Amniotic stem cell (primary cell): ENCODE measurements at places on chromosomes 1 and 21.

DNA sequence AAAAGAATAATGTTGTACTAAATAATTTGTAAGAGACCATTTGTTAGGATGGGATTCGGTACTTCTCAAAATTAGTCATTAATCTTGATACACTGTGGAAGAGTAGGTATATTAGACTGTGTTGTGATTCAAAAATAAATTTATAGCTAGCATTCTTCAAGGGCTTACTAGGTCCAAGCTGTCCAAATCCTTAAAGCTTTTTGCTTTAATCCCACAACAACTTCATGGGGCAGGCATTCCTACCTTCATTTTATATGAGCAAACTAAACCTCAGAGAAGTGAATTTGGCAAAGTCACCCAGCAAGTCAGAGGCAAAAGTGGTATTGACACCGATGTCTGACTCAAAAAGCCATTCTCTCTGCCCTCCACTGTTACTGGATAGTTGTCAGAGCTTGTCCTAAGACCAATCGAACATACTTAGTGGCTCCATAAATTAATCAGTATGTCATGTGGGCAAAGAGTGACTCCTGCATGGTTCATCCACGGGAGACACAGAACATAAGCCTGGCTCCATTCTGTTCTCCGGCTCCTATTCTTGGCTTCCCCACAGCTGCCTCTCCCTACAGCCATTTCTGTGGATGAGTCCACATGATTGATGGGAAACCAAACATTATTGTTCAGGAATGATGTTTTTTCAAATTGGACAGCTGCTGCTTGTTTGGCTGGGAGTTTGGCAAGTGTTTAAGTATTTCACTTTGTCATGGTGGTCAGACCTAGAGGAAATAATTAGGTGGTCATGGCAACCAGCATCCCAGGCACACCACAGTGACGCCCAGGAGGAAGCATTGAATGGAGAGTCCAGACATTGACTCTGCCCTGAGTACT, 133.4 kb upstream of the FGGY start:
- no peak for DNase-seq

DNA sequence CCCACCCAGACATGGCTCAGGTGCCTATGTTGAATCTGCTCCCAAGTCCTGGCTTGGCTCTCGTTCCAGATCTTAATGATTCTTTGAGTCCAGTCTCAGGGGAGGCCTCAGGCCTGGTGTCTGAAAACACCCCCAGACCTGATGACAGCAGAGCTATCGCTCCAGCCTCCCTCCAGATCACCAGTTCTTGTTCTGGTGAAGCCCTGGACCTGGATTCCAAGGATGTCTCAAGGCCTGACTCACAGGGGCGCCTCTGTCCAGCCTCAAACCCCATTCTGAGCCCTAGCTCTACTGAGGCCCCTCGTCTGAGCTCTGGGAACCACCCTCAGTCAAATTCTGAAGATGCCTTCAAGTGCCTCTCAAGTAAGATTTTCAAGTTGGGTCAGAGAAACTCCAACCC, 11.4 kb downstream of the MROH7 start:
- DNase-seq = no peak

- no peak for DNase-seq
Observed at GRCh38 chr1:6470132-6471085, 4.4 kb upstream of the TNFRSF25 start.

DNA sequence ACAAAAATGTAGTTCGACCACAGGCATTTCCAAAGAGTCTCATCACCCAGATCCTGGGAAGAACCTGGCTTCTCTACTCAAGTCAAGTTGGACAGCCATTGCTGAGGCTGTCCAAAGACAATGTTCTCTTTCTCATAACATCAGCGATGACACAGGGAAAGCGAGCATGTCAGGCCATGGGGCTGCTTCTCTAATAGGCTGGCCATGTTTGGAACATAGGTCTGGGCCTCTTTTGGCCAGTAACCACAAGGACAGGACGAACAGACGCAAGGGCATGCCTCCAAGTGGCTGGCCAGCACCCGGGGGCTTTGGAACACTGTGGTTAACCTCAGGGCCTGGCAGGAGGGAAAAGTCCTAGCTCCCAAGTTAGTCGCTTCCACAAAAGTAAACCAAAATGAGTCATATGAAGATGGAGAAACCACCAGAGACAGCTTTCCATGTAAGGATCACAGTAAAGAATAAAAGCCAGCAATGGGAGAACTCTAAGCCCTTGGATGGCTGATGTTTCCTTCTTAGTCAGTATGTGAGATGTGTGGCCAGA, 80.6 kb upstream of the SLC44A3 start:
- DNase-seq = no peak

DNA sequence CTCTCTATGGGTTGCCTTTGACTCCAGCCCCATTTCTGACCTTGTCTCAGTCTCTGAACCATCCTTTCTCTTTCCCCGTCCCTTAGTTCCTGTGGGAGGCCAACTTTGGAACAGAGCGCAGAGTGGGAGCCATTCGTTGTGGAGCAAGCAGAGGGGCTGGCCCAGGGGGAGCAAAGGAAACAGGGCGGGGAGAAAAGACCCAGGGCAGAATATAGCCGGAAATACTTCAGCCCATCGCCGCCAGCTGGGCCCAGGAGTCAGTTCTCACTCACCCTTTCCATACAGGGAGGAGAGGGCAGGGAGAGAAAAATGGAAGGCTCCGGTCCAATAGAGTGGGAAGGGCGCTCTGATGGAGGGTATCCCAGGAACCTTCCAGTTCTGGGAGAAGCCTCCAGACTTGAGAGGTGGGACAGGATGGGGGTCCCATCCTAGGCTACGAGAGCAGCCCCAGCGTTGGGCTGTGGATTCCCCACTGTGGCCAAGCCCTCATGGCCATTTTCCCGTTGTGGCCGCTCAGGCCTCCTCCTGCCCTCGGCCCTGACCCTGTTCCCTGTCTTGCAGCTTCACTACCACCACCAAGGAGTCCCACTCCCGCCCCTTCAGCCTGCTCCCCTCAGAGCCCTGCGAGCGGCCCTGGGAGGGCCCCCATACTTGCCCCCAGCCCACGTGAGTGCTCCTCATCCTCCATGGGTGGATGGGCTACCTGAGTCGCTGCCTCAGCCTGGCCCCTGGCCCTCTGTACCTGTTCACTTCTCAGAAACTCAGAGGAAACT, 10.9 kb downstream of the PEAR1 start:
- DNase-seq = no peak

DNA sequence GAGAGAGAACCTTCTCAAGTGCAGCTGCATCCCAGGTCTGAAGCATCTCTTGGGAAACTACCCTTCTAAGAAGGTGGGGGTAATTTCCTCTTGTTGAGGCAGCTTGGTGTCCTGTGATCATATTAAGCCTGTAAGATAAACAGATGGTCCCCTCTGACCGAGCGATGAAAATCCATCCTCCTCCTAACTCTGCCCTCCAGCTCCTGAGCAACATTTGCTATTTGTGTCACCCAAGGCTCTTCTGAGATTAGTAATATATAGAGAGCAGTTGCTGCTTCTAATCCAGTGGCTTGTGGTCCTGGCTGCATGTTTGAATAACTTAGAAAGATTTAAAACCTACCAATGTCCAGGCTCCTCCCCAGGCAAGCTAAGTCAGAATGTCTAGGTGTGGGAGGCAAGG, 123.7 kb downstream of the DISC1 start:
- DNase-seq = no peak

DNA sequence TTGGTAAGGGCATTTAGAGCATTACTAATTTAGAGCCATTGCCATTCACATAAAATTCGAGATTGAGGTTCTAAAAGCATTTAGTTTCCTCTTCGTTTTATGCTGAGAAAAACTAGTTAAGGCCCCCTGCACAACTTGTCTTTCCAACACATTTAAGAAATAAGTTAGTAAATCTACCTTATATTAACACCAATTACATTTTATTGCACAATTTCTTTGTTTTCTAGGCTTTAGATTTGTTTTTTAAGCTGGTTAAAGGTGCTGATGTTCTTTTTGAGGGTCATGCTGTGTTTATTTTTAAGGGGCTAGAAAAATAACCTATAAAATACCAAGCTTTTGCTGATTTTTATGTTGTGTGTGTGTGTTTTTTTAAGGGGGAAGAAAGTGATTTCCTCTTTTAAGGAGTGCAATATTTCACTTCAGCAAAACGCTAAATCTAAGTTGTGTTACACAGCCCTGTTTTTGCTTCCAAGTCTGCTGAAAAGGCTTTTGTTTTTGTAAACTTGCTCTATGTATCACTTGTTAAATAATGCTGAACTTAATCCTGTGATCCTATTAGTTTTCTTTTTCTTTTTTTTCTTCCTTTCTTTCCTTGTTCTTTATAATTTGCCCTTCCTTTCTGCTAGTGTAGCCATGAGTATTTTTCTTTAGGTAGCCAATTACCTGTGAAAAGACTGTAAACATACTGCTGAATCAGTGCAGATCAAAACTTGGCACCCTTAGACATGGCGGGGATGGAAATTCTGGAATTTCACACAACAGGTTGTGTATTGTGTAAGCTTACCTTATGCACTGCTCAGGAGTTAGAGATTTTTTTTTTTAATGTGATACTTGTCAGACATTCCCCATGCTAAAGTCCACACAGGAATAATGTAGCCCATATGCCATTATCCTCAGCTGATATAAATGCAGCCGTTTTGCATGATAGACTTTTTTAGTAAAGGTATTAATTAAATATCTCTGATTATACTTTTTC, 1.5 kb downstream of the CEPT1 start:
- no peak for DNase-seq

DNA sequence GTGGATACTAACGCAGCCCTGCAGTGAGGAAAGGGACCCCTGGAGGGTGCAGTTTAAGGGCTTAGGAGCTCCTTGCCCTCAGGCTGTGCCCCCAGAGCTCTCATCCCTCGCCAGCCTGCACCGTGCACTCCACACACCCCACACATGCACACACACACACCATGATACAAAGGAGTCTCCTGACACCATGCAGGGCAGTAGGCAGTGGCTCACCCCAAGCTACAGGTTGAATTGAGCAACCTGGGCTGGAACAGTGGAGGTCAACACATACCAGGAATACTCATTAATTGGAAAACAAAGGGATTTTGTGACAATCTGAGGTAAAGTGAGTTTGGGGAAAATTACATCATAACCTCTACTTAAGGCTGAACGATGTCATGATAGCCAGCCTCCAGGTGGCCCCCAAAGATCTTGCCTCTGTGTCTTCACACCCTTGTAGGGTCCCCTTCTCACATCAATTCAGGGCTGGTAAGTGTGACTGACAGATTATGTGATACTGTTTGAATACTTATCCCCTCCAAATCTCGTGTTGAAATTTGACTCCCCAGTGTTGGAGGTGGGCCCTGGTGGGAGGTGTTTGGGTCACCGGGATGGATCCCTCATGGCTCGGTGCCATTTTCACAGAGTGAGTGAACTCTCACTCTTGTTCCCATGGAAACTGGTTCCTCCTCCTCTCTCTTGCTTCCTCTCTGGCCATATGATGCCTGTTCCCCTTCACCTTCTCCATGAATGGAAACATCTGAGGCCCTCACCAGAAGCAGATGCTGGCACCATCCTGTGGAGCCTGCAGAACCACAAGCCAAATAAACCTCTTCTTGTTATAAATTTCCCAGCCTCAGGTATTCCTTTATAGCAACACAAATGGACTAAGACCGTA, 111.0 kb upstream of the RAB4A start:
- no peak for DNase-seq

DNA sequence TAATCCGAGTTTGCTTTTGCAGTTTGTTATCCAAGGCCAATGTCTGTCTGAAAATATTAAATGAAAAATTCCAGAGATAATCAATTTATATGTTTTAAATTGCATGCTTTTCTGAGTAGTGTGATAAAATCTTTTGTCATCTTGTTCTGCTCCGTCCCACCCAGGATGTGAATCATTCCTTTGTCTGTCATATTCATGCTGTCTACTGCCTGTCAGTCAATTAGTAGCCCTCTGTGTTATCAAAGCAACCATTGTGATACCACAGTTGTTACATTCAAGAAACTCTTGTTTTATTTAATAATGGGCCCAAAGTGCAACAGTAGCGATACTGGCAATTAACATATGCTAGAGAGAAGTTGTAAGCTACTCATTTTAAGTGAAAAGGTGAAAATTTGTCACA, 819.3 kb downstream of the BRINP3 start:
- DNase-seq = no peak

- no peak for DNase-seq
Observed at GRCh38 chr1:68087184-68087583, 36.8 kb upstream of the DIRAS3 start.

DNA sequence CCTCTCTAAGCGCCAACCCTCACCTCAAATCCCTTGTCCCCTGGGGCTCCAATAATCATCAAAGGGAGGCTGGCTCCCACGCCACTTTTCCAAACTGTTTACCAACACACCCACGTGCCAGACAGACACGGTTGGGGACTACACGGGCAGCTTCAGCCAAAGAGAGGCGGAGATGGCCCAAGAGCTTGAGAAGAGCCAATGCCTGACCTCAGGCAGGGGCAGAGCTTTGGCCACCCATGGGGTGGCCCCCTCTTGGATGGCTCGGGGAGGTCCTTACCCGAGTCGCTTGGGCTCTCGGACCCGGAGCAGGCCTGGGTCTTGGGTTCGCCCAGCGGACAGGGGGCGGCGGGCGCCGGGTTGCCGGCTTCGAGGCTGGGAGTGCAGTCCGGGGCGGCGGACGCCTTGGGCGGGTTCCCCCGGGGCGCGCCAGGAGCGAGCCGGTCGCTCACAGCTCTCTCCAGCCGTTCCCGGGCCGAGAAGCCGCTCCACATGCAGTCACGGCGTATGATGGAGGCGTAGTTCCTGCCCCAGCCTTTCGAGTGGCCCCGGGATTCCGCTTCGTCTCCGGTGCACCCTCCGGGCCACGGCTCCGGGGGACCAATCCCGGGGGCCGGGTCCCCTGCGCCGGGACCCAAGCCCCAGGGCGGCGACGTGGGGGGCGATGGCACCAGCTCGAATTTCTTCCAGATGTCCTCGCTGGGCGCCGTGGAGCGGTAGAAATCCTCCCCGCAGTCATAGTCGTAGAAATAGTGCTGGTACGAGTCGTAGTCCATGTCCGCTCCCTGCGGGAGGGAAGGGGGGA, 854 bp downstream of the MYCL start:
- no peak for DNase-seq

- peak; percentile 73 for DNase-seq
Observed at GRCh38 chr1:112718691-112719418, 3.7 kb upstream of the PPM1J start.

DNA sequence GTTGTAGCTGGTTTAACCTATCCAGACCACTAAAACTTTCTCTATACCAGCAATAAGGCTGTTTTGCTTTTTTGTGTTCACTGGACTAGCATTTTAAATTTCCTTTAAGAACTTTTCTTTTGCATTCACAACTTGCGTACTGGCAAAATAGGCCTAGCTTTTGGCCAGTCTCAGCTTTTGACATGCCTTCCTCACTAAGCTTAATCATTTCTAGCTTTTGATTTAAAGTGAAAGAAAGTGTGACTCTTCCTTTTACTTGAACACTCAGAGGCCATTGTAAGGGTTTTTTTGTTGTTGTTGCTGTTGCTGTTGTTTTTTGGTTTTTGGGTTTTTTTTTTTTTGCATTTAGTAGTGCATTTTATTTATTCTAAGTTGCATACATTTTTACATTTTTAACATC, 15.2 kb downstream of the RPAP2 start:
- DNase-seq = no peak

DNA sequence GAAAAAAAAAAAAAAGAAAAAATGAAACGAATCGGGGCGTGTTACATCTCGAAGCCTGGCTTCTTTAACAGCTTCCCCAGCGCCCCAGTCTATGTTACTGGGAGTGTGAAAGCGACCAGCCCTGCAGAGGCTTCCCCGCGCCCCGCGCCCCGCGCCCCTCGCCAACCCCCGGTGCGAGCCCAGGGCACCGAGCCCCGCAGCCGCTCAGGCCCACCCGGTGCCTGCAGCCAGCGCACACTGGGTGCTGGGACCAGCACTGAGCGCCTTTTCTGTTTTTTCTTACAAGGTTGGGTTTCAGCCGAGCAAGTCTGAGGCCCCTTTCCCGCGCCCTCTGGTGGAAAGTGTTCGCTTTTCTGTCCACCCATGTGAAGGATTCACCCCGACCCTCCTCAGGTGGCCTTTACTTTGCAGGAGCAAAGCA, 42.1 kb upstream of the ZNF496 start:
- DNase-seq = no peak
